Cerebellar nuclear complex (tissue), 1 donor: ENCODE measurements at places on chromosomes 1 and 21.

DNA sequence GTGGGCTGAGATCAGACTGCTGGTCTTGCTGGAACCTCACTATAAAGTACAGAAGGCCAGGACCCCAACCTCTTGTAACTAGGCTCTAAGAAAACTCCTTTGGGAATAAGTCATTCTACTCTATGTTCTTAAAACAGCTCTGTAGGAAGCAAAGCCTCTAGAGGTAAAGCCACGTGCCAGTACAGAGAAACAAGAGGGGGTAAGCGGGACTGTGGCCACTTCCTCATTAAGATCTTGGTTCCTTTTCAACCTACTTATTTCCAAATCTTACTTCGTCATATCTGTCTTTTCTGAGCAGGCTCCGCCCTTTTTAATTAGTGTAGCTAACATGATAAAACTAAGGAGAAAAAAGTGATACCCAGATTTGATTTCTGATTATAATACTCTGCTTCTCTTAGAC lies 3.8 kb downstream of the NCSTN start:
- DNase-seq = no peak

GRCh38 chr21:18801468-18801867 lies 397.9 kb upstream of the TMPRSS15 start:
- DNase-seq = no peak

- no peak for DNase-seq
These were observed 20.6 kb upstream of the NBL1 start for GRCh38 chr1:19623523-19623922.

DNA sequence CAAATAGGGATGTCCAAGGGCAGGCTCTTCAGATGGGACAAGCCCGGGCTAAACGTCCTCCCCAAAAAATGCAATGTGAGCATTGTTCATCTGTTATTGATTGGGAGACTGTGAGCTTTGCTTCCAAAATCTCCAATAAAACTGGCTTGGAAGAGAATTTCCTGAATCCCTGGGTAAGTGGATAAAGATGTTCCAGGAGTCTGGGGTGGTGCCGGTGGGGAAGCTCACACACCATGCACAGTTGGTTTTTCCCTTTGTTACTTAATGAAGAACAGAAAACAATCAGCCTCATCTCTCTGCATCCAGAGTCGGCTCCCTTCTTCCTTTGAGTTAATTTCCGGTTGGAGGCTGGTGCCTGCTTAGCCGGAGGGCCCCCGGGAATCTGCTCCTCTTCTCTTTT lies 72.1 kb upstream of the ZBTB40 start:
- no peak for DNase-seq

GRCh38 chr1:204791453-204792353 lies 79.0 kb upstream of the NFASC start:
- DNase-seq = no peak

DNA sequence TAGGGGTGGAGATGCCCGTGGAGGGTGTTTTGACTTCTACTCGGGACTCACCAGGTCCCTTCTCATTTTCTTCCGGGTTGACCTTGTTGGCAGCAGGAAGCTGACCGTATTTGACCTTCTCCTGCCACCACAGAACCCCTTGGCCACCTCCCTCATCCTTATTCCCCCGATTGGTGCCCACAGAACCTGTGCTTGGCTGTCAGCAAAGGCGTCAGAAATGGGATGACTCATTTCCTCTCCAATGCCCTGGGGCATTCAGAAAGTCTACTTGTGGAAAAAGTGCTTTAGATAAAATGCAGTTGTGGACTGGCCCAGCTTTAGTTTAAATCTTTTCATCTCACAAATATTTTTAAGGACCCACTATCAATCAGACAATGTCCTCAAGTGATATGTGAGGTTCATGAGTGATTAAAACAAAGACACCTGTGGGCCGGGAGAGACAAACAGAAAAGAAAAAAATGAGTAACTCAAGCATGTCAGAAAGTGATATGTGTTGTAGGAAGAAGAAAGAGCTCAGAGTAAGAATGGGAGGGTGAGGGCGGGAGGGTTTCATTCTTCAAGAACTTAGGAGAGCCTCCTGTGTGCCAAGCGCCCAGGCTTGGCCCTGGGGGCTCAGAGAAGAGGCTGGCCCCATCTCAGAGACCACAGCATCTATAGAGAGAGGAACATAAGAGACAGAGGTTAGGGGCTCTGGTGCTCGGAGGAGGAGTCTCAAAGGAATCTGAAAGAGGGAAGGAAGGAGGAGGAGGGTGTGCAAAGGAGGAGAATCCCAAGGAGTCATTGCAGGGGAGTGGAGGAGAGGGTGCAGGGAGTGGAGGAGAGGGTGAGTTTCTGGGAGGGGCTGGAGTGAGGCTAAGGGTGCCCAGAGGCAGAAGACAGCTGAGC lies 221.6 kb upstream of the VAMP3 start:
- DNase-seq = no peak

- DNase-seq = no peak
These were observed 1.8 kb downstream of the NCDN start for GRCh38 chr1:35559317-35559944.

GRCh38 chr21:34640858-34641257 lies 25.9 kb upstream of the RCAN1 start:
- no peak for DNase-seq

DNA sequence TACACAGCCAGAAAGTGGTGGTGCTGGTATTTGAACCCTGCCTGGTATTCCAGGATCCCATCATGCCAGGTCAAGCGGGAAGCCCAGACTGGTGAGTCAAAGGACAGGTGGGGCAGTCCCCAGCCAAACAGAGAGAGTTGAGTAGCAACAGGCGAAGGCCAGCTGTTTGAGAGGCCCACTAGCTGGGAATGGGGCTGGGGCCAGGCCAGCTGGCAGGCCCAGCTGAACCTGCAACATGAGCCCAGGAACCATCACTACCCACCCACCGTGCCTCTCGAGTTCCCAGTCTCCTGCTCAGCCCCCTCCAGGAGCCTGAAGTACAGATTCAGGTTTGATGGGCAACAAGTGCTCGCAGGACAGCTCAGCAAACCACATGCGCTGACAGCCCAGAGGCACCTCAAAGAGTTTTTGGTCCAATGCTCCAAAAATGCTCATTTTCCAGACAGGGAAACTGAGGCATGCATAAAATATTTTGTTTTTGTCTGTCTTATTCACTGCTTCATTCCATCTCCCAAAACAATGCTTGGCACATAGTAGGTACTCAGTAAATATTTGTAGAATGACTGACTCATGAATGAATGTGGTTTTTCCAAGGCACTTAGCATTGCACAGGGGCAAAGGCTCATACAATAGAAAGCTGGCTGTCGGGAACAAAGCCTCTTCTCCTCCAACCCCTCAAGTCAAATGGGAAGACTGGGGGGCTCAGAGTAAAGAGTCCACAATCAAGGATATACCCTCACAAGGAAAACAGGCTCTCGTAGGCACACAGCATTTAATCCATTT lies 42.5 kb upstream of the CLIC4 start:
- DNase-seq = no peak

GRCh38 chr21:31117128-31117916 lies 79.0 kb upstream of the KRTAP19-8 start:
- no peak for DNase-seq

- DNase-seq = no peak
These were observed 61.2 kb upstream of the ARHGEF16 start for GRCh38 chr1:3393024-3393986.

GRCh38 chr1:183931646-183932271 lies 105.8 kb downstream of the COLGALT2 start:
- no peak for DNase-seq

DNA sequence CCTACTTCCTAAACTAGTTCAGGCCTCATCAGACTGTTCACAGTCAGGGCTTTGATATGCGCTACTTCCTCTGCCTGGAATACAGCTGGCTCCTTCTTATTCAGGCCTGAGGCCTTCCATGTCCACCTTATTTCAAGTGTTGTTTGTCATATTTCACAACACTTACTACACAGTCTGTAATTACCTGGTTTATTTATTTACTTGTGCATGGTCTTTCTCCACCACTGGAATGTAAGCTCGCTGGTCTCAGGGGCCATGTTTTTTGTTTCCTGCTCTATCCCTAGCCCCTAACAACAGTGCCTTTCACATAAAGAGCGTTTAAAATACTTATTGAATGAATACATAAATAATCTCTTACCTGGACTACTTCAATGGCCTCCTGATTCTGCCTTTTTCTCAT lies 4.6 kb upstream of the SRSF4 start:
- no peak for DNase-seq

DNA sequence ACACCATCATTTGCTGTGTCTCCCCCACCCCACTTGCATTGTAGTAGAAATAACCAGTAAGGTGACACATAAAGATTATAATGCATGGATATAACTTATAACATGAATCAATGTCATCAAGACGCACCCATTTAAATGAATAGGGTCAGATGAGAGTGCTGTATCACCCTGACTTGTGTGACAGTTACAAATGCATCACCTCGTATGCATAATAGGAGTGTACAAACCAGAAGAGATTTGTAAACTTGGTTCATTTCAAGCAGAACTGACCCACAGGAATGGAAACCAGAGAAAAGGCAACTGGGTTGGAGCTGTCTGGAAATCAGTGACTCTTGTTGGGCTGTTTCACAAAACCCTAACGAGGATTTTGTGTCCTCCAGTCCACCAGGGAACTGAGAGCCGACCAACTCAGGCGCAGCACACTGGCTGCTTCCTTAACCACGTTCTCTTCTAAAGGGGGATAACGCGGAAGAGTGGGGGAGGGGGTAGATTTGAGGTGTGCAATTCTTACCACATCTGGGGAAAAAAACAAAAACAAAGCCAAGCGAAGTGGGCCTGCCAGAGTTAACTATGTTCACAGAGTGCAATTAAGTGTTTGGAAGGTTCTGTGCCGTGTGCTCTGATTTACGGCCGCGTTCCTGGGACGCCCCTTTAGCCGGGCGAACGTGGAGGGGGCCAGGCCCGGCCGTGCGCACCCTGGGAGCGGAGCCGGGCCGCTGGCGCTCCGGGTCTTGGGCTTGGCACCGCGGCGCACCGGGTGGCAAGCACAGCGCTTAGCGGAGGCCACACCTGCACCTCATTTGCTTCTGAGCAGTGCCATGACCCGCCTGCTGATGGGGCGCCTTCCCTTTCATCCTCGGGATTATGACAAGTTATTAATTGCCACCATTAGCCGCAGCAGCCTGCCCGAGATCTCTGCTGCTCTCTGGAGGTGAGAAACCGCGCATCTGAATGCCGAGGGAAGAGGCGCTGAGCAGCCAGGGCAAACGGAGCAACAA lies 248.8 kb upstream of the FOXD3 start:
- DNase-seq = no peak

GRCh38 chr1:92277105-92277723 lies 21.6 kb downstream of the GLMN start:
- no peak for DNase-seq

DNA sequence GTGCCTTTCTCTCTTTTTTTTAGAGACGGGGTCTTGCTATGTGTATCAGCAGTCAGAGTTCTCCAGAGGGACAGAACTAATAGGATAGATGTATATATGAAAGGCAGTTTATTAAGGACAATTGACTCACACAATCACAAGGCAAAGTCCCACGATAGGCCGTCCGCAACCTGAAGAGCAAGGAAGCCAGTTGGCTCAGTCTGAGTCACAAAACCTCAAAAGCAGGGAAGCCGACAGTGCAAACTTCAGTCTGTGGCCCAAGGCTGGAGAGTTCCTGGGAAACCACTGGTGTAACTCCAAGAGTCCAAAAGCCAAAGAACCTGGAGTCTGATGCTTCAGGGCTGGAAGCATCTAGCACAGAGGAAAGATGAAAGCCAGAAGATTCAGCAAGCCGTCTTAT lies 16.3 kb upstream of the H3-3A start:
- no peak for DNase-seq

GRCh38 chr1:167440776-167441175 lies 77.6 kb downstream of the CD247 start:
- no peak for DNase-seq

DNA sequence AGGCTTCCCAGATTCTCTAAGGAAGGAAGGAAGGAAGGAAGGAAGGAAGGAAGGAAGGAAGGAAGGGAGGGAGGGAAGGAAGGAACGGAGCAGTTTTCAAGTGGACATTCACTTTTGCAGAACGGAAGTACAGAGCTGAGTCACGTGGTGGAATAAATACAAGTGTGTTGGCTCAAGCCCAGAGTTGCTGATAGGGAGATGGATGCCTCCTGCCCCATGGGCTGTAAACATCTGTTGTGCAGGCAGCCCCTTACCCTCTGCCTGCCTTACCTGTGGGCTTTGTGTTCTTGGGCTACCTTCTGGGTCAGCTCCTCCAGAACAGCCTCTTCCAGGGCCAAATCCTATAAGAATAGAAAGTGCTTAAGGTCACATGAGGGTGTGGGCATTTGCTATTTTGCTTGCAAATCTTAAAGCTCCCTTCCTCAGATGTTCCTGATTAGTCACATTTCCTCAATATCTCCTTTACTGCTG lies 121.7 kb downstream of the SMYD2 start:
- no peak for DNase-seq

GRCh38 chr1:18783705-18784481 lies 75.6 kb downstream of the TAS1R2 start:
- no peak for DNase-seq

GRCh38 chr1:34987018-34987417 lies 1.9 kb upstream of the TMEM35B start:
- DNase-seq = no peak

- no peak for DNase-seq
These were observed 257.6 kb downstream of the TTLL7 start for GRCh38 chr1:83741348-83741747.

GRCh38 chr1:215285013-215285800 lies 202.7 kb downstream of the KCNK2 start:
- DNase-seq = no peak

DNA sequence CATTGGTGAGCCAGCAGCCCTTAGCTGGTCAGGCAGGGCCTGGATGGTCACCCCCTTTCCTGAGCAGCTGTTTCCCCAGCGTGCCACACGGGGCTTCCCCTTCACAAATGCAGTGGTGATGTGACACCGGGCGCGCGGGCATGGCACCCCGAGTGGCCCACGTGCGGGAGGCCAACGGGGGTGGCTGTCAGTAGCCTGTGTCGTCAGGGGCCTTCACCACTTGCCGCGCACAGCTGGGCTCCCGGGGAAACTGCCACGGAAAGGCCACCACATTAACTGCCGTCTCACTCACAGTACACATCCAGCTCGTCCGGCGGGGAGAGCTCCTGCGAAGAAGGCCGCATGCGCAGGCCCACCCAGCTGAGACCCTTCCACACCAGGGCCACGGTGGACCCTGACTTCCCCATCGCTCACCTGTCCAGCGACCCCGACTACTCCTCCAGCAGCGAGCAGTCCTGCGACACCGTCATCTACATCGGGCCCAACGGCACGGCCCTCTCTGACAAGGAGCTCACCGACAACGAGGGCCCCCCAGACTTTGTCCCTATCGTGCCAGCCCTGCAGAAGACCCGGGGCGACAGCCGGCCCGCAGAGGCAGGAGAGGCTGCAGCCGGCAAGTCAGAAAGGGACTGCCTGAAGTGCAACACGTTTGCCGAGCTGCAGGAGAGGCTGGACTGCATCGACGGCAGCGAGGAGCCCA lies 530.5 kb downstream of the KIF26B start:
- DNase-seq = no peak

DNA sequence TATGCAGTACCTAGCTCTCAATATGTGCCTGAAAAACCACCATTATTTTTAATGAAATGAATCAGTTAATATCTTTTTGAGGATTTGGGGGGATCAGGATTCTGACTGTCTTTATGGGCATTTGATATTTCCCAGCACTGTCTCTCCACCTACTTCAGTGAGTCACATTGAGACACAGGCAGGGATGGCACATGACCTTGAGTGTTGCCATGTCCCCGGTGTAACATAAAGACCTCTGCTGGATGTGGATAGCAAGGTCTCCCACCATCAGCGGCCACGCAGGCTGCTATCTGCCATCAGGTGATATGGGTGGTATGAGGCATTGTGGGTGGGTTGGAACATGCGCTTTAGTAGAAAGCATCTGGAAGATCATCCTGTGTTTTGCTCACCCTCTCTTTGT lies 103.2 kb downstream of the RGL1 start:
- no peak for DNase-seq
